ENCODE measurements at places on chromosomes 5 and 9.

GRCh38 chr5:96527768-96528661 is 95.0 kb upstream of the PCSK1 start:
- no peak for DNase-seq

DNA sequence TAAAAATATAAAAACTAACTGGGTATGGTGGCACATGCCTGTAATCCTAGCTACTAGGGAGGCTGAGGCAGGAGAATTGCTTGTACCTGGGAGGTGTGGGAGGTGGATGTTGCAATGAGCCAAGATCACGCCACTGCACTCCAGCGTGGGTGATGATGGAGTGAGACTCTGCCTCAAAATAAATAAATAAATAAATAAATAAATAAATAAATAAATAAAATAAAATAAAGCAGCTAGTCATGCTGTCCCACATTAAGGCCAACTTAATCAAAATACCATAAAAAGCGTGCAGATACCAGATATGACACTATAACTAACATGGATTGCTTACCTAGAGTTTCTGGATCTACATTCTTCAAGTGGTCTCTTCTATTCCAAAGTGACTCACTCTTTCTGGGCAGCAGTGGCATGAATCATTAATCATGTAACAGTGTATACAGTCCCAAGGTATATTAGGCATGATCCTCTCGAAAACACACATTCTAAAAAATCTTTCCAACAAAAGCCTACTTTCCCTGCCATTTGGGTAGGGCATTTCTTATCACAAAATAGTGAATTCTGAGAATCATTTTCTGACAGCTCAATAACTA is 187.1 kb downstream of the ELAVL2 start:
- no peak for DNase-seq

- no peak for DNase-seq
Observed at GRCh38 chr9:8905731-8906130, 1106.2 kb upstream of the DMAC1 start.

DNA sequence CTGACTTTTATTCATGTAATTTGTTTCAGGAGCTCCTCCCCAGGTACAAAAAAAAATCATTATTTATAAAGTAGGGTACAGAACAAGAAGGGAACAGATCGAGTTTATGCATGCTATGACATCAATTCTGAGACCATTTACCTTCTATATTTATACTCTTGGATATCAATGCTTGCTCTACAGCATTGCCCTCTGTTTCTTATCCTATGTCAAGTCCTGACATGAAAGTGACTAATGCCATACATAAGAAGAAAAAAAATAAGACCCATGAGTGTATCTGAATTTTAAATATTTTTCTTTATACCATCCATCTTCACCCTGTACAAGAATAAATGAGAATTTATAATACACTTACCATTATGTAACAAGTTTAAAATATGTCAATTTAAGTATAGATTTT is 2016.3 kb upstream of the CDH9 start:
- DNase-seq: no peak

- no peak for DNase-seq
Observed at GRCh38 chr9:86217076-86217755, 42.2 kb downstream of the C9orf153 start.

DNA sequence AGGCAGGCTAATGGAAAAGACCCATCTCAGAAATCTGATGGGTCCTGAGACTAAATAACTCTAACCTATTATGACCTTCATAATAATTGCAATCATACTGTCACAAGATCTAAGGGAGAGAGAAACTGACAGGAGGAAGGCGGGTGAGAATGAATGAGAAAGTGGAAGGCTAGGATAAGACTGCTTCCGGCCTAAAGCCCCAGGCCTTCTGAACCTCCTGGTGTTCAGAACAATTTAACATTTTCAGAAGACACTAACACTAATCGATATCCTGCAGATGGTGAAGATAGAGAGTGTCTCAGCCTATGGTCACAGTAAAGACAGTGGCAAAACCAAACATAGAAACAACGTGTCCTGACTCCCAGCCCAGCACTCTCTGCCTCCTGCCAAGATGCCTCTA is 1.2 kb downstream of the RPS14 start:
- peak; percentile 21 for DNase-seq

DNA sequence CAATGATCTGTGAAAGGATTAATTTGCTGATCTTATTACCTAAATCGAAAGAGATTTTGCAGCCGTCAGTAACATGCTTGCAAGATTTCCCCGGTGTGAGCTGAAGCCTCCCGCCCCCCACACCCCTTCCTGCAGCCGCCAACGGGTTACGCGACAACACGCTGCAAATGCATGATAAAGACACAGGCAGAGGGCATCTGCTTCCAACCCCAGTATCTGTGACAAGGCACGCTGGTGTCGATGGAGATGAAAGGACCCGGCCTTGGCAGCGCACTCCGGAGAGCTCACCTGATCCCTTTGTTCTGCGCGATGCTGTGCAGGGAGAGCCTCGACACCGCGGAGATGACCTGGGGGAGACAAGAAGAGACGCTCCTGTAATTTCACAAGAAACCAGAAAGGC is 122.9 kb upstream of the SARDH start:
- no peak for DNase-seq

- no peak for DNase-seq
Observed at GRCh38 chr9:30198463-30199309, 2185.8 kb upstream of the ACO1 start.

DNA sequence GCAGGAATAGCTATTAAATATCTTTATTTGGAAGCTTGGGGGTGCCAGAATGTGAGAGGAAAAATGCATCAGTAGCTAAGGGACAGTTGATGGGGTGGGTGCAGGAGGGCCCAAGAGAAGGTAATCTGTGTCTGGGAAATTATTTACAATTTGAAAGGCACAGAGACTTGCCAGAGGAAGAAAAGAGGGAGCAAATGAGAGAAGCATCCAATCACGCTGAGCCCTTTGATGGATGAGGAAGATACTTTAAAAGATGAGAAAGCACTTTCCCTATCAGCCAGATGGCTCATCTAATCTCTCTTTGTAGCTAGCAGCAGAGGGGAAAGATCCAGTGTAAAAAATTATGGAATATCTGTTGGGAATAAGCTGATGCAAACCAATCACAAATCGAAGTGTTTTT is 57.0 kb upstream of the ABCA1 start:
- no peak for DNase-seq

DNA sequence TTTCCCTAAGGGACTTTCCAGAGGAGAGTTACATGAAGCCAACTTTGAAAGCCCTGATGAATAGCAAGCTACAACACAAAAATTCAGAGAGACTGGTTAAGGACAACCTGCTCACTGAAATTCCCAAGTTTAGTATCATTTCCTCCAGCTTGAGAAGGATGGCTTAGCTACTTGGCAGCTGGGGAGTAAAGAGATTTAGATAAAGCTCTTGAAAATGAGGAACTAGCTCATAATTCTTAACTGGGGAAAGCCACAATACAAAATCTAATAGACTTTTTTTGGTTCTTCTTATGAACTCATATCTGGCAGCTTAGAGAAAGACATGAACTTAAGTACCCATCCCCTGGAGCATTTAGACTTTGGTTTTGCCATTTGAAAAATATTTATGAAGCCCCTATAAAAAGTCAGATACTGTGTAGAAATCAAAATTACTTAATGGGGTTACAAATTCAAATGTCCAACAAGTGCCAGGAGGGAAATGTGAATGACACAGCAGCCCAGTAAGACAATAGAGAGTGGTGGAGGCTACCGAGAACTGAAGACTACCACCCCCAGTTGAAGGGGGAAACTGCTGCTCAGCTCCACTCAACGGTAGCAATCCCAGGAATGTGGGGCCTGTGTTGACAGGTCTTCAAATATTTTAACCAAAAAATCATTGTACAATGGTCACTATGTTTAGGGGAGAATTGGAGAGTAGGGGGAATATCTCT is 79.4 kb upstream of the ADRB2 start:
- DNase-seq: no peak

- DNase-seq: peak; percentile 49
Observed at GRCh38 chr9:133349965-133350616, 2.1 kb downstream of the RPL7A start.

GRCh38 chr5:156037151-156037909 is 289.6 kb upstream of the SGCD start:
- no peak for DNase-seq

GRCh38 chr5:142117579-142118151 is 9.1 kb downstream of the NDFIP1 start:
- DNase-seq: no peak

GRCh38 chr5:143870871-143871632 is 59.1 kb downstream of the HMHB1 start:
- DNase-seq: no peak

DNA sequence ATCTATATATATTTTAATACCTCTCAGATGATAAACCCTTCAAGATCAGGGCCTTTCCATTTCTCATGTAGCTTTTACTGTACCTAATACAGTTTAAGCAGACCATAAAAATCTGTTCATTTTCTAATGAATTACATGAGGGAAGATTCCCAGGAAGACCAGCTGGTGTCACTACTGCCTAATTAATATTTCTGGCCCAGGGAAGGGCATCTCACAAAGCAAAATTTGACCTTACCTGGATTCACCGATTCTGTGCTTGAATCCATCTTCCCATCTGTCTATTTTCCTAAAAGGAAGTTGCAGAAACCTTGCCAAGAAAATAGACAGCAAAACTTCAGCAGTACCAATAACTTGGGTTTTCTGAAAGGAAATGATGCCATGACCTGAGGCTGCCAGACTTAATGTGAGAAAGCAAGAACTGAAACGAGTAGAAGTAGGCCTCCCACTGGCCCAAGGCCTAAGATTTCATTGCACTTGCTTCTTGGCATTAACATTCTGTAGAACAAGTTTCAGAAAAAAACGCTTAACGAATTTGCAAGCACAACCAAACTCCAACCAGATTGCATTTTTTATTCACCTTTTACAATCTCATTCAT is 83.0 kb upstream of the GLIS3 start:
- DNase-seq: no peak

GRCh38 chr5:14929293-14930065 is 57.9 kb upstream of the ANKH start:
- DNase-seq: no peak

GRCh38 chr5:175859422-175859821 is 12.0 kb upstream of the CPLX2 start:
- no peak for DNase-seq

- DNase-seq: no peak
Observed at GRCh38 chr5:73488806-73489205, 9.4 kb upstream of the BTF3 start.

DNA sequence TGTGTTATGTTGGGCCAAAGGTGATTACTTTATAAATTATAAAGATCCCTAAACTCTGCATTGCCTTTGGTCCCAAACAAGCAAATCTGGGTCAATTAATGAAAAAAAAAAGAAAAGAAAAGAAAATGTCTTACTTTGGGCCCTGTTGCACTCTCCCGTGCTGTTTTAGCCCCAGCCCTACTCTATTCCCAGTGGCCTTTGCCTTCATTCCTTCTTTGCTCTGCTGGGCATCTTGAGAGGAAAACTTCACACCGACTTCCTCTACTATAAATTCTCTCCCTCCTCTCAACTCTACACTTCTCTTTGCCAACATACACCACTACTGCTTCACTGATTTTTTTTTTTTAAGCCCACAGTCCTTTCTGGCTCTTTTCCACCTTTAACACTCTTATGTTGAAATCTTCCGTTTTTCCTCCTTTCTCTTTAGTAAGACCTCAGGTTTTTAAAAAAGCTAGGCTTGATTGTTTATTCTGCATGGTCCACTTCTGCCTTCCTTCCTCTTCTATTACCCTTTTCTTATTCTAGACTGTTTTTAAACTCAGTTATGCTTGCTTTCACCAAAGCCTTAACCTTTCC is 4.5 kb upstream of the MSMP start:
- no peak for DNase-seq

DNA sequence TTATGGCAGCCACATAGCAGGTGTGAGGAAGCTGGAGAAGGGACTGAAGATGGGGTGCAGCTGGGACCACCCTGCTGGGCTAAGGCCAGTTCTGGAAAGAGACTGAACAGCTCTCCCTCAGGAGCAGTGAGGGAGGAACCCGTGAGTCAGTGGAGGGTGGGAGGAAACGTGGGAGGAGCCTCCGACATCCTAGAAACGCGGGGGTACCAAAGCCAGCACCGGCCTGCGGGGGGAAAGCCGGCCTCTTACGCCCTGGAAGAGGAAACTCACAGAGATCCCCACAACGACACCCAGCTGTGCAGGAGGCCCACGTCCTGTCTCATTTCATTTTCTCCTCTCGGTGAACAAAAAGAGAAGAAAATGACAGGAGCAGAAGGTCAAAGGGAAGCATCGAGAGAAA is 185.8 kb upstream of the IRX4 start:
- DNase-seq: no peak

DNA sequence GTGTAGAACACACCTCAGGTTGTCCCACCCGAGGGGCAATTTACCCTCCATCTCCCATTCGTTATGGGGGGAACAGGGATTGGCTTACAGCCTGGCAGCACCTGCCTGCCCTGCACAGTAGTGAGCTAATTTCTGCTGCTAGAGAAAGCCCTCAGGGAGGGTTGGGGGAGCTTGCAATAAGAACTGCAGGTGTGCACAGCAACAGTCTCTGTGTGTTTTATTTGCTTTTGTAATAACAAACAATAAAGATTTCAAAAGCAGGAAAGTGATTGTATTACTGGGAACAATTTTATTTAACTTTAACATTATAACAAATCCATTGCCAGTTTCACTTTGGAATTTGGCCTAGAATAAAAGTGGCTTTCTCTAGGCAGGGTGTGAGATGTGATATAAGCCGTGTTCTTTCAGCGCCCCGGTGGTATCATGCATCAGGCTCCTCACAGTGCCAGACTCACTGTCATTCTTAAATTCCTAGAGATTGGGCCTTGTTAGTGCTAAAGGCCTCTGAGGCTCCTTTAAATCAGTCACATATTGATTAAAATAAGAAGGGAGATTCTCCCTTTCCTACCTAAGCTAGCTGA is 81.1 kb downstream of the RMI1 start:
- no peak for DNase-seq

GRCh38 chr9:6197330-6197729 is 18.3 kb upstream of the IL33 start:
- DNase-seq: no peak

- no peak for DNase-seq
Observed at GRCh38 chr5:62029303-62029702, 276.7 kb upstream of the KIF2A start.

DNA sequence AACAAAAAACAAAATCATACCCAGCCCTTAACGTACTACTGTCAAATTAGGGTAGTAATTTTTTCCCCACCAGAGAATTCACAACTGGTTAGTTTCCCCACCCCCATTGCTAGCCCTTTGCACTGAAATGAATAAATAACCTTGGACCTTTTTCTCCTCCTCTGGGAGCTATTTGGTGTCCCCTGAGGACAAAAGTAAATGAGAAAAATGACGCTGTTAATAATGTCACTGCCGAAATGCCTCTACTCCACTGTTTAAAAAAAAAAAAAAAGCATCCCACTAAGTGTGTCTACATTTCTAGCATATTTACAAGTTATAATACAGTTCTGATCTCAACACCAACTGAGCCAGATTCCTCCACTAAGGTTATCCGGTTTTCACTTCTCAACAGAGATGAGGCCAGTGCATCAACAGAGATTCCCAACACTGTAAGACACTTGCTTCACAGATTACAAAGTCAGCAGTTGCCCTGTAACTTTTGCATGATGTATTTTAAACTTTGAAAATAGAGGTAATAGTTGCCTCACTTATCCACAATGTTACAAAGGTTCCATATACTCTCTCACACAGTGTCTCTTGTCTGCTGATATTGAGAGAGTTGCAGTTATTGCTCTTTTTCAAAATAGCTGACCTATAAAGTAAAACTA is 5.1 kb upstream of the NFIB start:
- DNase-seq: no peak

GRCh38 chr5:80569961-80570786 is at the start of gene ANKRD34B:
ANKRD34B (minus strand) TSS chr5:80570280; CDS start chr5:80560019, 10,261 bp downstream.
- peak; percentile 45 for DNase-seq

- DNase-seq: no peak
Observed at GRCh38 chr9:114837923-114838322, 32.1 kb upstream of the TNFSF15 start.

GRCh38 chr5:150404121-150404520 is 8.6 kb downstream of the CD74 start:
- no peak for DNase-seq

All from activated CD4-positive, alpha-beta T cell treated with anti-CD3 and anti-CD28 coated beads, Interleukin-2, amount 50 U/mL, for 16 hours (primary cell).